ENCODE measurements at places on chromosomes 6 and 20.

GRCh38 chr6:105259913-105260889 is 80.4 kb upstream of the POPDC3 start:
- no peak for DNase-seq

- DNase-seq = no peak
Observed at GRCh38 chr20:59001449-59002171, 5.4 kb downstream of the CTSZ start.

DNA sequence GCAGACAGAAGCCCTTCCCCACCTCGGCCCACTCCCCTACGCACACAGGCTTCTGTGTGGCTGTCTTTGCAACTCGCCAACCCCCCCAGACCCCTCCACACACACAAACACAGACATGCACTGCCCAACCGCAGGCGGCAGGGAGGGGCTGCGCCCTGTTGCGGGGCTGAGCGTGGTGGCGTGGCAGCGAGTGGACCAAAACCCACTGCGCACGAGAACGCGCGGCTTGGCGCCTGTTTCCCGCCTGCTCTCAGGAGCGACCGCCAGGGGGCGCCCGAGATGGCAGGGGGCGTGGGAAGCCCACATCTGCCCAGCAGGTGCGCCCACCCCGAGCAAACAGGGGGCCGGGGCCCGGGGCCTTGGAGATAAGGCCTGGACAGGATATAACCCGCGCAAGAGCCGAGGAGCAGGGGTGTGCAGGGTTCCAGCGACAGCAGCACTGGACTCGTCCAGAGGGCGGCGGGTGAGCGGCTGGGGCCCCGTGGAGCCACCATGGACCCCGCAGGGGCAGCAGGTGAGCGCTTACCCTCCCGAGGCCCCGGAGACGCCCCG is at the start of gene RBPJL:
RBPJL (plus strand) TSS at position 410 of the 552 bp plus-strand sequence; CDS start at position 493, 83 bp downstream.
- no peak for DNase-seq

DNA sequence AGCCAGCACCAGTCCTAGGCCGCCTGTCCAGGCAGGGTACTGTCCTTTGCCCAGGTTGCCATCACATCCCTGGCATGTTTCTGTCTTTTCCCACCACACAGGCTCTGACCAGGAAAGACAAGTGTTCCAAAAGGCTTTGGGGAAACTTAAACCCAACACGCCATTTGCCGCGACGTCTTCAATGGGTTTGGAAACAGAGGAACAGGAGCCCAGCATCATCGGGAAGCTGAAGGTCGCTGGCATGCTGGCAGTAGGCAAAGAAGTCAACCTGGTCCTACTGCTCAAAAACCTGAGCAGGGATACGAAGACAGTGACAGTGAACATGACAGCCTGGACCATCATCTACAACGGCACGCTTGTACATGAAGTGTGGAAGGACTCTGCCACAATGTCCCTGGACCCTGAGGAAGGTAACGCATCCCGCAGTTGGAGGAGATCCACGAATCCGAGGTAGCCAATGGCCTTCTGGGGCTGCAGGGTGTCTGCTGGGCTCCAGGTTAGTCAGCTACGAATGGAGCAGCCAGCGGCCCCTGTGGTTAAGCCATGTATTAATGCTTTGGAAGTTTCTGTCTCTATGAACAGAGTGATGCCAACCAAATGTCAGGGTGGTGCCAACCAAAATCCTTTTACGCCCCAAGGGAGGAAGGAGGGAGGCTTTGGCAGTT is 36.2 kb downstream of the TGM3 start:
- no peak for DNase-seq

GRCh38 chr6:84770521-84770920 is 6.1 kb upstream of the TBX18 start:
- DNase-seq = no peak

DNA sequence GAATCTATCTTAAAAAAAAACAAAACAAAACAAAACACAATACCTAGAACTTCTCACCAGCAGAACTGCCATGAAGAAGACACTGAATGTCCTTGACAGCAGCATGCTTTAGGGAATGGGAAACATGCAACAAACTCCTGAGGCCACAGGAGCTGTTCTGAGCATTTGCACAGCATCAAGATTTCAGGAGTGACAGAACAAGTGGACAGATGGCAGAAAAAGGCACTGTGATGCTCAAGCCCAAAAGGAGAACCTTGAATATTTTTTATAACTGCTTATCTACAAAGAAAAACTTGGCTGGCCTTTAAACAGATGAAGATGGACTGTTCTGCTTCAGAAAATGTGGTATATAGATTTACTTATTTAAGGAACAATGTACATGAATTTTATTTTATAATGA is 158.9 kb downstream of the RALGAPA2 start:
- no peak for DNase-seq

- DNase-seq = no peak
Observed at GRCh38 chr20:12660918-12661317, 347.9 kb upstream of the SPTLC3 start.

DNA sequence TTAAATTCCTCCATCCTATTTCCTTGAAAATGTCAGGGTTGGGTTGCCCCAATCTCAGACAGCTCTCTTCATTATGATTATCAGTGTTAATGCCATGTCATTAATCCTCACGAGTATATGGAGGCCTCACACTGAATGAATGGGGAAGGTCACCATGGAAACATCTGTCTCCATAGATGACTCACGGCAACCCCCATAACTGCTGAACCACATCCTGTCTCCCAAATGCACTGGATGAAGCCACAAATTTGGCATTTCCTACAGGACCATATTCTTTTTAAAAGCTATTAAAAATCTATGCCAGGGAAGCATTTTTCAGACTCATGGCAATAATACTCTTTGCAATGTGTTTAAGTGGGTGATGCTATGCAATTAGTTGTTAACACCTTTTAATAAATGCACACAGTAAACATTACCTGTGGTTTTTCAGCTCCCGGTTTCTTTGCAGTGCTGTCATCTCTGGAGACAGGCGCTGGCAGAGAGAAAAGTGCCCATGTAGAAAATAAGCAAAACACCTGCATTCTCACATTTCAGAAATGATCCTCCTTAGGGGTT is 80.1 kb upstream of the PTPRK start:
- no peak for DNase-seq

GRCh38 chr6:14283600-14284235 is 166.1 kb downstream of the CD83 start:
- no peak for DNase-seq

All from bone marrow (tissue), 2 donors.